Daoy (cell line): ENCODE measurements at places on chromosomes 13 and 19.

GRCh38 chr19:9786819-9787218, 18.3 kb upstream of the ZNF846 start:
- DNase-seq = no peak

DNA sequence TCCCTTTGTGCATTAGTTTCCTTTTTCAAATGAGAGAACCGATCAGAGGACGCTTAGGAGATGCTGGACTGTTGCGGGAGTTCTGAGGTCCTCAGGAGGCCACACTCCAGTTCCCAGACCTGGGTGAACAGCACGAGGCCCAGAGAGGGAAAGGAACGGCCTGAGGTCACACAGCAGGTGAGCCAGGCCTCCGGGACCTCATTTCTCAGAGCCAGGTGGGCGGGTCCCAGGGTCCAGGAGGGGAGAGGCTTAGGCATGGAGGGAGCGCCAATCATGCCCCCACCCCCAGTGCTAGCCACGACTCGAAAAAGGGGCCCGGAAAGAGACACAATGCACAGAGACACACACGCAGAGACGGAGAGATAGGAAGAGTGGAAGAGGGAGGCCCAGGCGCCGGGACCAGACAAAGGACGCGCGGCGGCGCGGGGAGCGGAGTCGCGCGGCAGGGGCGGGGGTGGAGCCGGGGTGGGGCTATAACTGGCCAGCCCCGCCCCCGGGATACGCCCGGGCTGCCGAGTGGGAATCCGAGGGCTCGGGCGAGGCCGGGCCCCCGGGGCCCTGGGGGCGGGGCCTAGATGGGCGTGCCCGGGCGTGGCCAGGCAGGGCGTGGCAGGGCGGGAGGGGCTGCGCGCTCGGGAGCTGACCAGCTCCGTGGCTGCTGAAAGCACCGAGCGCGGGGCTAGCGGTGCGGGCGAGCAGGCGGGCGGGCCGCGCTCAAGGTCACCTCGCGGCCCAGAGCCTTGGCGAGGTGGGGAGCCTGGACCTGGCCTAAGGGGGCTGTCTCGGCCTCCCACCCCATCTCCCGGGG, 1.6 kb downstream of the ELAVL3 start:
- DNase-seq = peak; percentile 32

- peak; percentile 75 for DNase-seq
Observed at GRCh38 chr19:47247308-47247990, 8.9 kb upstream of the CCDC9 start.

DNA sequence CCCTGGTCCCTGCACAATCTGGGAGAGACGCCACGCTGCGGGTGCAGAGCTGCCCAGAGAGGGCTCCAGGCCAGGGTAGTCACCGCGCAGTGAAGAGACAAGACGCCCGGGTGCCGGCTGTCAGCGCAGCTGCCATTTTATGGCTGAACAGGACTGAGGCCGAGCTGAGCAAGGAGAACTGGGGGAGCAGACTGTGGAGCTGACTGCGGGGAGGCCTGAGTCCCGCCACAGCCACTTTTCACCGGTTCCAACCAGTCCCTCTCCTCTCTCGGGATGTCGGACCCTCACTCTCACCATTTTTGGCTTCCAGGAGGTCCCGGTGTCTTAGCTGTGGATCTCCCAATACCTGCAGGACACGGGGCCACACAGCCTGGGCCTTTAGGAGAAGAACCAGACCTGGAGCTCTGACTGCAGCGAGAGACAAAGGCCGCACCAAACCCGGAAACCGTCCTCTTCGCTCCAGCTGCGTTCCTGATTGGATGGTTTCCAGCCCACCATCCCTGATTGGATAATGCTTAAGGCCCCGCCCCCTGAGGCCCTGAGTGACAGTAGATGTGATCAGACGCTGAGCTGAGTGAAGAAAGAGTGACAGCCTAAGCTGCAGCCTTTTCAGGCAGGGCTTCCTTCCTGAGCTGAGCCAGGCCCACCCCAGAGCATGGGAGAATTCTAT, at the start of gene ZNF626:
ZNF626 (minus strand) TSS at position 422 of the 670 bp plus-strand sequence; CDS start at position 297, 125 bp downstream.
- peak; percentile 91 for DNase-seq

GRCh38 chr13:37450276-37450675, 148.3 kb downstream of the POSTN start:
- DNase-seq = no peak

GRCh38 chr19:29567366-29567915, 38.6 kb upstream of the POP4 start:
- no peak for DNase-seq

DNA sequence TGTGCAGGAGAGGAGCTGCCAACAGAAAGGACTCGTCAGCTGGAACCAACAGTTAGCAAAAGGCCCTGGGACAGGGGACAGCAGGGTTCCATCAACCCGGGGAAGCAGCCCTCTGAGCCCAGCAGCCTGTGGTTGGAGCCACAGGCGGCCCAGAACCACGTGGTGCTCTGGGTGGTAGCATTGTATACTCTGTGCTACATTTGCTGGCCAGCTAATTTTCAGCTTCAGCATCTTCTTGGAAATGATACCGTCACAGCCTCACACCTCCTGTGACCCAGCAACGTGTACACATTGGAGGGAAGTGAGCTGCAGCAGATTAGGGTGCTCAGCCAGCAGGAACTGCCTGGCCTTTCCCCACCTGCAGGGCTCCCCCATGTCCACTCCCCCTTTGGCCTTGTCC, 13.1 kb upstream of the MTIF3 start:
- no peak for DNase-seq

GRCh38 chr13:60590800-60591747, 194.1 kb downstream of the TDRD3 start:
- DNase-seq = peak; percentile 71

- no peak for DNase-seq
Observed at GRCh38 chr13:113879017-113879416, 15.1 kb upstream of the GAS6 start.

DNA sequence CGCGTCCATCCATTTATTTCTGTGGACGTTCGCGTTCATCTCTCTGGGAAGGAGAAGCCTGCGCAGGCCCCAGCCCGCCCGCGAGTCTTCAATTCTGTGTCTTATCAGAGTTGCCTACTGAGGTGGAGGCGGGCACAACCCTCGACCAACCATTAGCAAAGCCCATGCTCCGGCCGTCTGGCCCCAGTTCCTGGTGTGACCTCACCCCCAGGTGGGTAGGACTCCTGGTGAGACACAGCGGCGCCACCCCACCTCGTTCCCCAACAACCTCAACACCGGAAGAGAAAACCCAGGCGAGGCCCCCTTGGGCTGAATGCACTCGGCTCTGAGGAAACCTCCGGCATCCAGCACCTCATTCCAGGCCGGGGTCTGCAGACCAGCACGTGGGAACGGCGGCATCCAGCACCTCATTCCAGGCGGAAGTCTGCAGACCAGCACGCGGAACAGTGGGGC, 14.7 kb downstream of the ZNF787 start:
- no peak for DNase-seq

DNA sequence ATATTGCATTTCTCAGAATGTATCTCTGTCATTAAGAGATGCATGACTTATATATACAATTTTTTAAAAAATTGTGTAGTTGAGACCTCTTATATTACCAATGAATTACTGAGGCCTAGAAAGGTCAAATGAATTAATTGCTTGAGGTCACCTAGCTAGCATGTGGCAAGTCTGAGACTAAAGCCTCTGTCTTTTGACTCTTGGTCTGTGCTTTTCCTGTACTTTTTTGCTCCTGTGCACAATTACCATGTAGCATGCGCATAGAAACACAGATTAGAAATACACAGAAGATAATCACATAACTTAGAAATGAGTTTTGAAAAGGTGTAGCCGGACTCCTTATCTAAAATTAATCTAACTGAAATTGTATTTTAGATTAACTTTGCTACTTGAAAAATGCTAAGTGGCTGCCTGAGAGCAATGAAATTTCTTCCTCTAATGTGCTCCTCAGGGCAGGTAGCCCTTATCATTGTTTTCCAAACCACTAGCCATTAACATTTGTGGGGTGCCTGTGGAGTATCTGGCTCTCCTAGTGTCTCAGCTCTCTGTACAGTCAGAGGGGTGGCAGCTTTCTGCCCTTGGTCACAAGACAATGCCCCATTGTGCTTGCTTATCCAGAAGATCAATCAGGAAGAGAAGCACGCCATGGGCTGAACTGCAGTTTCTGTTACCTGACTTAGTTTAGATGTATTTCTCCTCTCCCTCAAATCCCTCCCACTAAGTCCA, 119.6 kb downstream of the RFC3 start:
- DNase-seq = no peak

DNA sequence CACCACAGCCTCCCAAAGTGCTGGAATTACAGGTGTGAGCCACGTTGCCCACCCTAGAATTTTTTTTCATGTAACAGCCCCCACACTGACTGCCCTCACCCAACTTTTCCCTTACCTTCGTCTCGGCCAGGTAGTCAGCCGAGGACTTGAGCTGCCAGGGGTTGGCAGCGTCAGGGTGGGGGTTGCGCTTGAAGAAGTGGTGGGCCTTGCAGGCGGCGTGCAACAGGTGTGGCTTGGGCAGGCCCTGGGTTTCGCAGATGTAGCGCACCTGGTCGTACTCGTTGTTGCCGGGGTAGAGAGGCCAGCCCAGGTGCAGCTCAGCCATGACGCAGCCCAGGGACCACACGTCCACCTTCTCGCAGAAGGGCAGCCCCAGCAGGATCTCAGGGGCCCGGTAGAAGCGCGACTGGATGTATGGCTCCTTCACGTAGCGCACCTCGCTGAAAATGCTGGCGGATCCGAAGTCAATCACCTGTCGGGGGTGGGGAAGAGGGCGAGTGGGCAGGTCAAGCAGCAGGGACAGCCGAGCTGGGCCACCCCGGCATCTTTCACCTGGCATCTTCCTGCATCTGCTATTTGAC, 6.2 kb downstream of the HIPK4 start:
- no peak for DNase-seq

DNA sequence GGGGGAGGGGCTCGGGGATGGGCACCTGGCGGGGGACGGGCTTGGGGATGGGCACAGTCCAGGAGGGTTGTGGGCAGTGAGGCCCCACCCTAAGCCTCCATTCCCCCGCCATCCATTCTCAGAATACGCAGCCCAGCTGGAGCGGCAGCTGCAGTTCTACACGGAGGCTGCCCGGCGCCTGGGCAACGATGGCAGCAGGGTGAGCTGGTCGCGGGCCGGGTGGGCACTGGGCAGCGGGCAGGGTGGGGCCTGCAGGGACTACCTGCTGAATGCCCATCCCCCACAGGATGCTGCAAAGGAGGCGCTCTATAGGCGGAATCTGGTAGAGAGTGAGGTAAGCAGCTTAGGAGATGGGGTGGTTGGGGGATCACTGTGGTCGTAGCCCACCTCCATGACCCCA, 8.3 kb downstream of the PODNL1 start:
- DNase-seq = no peak

GRCh38 chr19:39467941-39468340, 12.7 kb upstream of the TIMM50 start:
- no peak for DNase-seq
